ENCODE measurements at places on chromosomes 4 and X. TPM values are rescaled to one million over a fixed set of nuclear protein-coding genes. Genes with fewer than 3 reads are reported as not detected.

LRIT3 gene
- not detected for total RNA-seq

POLN gene
- 2.9 TPM for total RNA-seq

TMSB15C gene
- total RNA-seq: 0.73 TPM

SCML2 gene
- total RNA-seq: 5.9 TPM

RAB40A gene
- not detected for total RNA-seq

ZAR1 gene
- not detected for total RNA-seq

All from HT1080 (cell line).